Right renal pelvis (tissue), 4 donors: ENCODE measurements at places on chromosomes 13 and 19. TPM values are rescaled to one million over a fixed set of nuclear protein-coding genes. Genes with fewer than 3 reads are reported as not detected.

GRCh38 chr13:29621841-29622240 lies 26.4 kb upstream of the SLC7A1 start:
- no peak for DNase-seq

HIPK4 gene
- 0.19 TPM for polyA plus RNA-seq

- no peak for DNase-seq
These were observed 418.7 kb downstream of the PCDH9 start for GRCh38 chr13:66811455-66811854.

GRCh38 chr19:42121656-42122069 lies 10.6 kb downstream of the POU2F2 start:
- no peak for DNase-seq

DNA sequence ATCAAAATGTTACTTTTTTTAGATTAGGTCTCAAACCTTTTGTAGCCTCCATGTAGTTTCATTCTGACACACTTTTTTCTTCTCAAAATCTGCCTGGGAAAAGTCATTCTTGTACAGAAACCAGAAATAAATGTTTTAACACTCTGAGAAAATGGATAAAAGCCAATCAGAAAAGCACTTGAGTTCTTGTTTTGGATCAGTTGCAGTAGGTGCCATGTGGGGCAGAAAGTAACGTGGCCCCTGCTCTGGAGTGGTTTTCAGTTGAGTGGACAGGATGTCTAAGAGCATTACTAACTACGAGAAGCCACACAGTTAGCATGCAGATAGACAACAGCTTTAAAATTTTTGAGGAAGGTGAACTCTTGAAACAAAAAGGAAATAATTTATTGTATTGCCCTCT lies 19.1 kb downstream of the GPR183 start:
- no peak for DNase-seq

IL12RB1 gene
- 0.21 TPM for polyA plus RNA-seq

HCN2 gene
- polyA plus RNA-seq: 0.18 TPM

DNA sequence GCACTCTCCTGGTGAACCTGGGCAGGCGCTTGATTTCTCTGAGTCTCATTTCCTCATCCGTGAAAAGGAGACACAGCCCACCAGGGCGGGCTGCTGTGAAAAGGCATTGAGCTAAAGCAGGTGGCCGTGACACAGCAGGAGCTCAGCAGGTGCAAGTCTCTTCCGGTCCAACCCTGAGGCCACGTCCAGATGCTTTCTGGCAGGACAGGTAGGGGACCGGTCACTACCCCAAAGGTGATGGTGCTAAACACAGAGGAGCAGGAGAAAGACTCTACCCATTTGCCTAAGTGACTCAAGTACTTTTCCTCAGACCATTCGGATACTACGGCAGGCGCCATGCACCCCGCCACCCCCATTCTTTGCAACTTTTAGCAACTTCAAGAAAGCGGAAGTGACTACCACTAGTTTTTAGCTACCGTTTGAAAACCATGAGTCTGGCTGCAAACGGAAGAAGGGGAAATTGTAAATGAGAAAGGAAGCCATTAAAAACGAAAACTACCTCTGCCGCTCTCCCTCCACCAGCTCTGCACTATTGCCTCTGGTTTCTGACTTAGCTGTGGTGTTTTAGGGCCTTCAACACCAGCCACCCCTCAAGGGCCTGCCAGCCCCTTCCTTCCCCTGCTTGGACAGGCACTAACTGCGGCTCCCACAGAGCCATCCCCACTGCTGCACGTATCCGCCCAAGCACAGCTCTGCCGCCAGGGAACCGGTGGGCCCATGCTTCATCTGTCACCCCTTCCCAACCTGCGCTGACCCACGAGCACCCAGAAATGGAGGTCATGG lies 4.8 kb downstream of the PPP6R1 start:
- no peak for DNase-seq

GRCh38 chr13:100394005-100394695 lies 194.4 kb downstream of the GGACT start:
- no peak for DNase-seq

DNA sequence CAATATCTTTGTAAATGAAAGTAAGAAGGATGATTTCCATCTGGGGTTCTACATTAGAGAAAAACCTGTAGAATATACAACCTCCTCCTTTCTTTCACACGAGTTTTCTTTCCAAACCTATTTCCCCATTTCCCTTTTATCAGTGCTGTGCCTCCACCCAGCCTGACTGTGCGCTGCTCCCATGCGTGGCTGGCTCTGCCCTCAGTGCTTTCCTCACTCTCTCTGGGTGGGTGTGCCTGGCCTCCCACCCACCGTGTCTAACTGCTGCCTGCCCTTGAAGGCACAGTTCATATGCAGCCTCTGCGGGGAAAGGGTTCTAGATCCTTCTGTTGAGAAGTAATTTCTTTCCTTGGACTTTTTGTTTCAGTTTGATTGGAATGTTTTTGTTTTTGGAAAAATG lies 70.7 kb downstream of the PCCA start:
- no peak for DNase-seq

PCDH17 gene
- polyA plus RNA-seq: 17.8 TPM
